Stimulated activated CD4-positive, alpha-beta T cell treated with anti-CD3 and anti-CD28 coated beads, TNF-alpha, amount 100 ng/mL, for 4 hours (primary cell): ENCODE measurements at places on chromosomes 4 and X.

- DNase-seq = no peak
Observed at GRCh38 chrX:39752815-39753214, 344.9 kb downstream of the BCOR start.

GRCh38 chr4:99149426-99150019 lies 5.4 kb upstream of the ADH4 start:
- DNase-seq = no peak

GRCh38 chr4:99156992-99157391 lies 12.9 kb upstream of the ADH4 start:
- DNase-seq = no peak

GRCh38 chr4:108270466-108271450 lies 102.0 kb upstream of the LEF1 start:
- no peak for DNase-seq

DNA sequence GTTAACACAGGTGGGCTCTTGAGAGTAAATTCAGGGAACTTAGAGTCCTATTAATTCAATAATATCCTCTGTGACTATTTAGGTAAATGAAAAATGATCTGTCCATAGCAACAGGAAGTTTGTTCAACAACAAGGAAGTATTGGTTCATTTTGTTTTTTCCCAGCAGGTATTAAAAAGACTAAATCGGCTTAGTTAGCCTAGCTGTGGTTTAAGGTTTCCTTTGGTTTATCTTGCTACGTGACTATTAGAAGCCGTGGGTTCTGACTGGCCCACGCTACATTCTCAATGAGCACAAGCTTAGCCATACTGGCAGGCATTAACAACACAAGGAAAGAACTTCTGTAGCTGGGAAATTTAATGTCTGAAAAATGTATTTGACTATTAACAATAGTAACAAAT lies 168.8 kb upstream of the HS3ST1 start:
- no peak for DNase-seq

DNA sequence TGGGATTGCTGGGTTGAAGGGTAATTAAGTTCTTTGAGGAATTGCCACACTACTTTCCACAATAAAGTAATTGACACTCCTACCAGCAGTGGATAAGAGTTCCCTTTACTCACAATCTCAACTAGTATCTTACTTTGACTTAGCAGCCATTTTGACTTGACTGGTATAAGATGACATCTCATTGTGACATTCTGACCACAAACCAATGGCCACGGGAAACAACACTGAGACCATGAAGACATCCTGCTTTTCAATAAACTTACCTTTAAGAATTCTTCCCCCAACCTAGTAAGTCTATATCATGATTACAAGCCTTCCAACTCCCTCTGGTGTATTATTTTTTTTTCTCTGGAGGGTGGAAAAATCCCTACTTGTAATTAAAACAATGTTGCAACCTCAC lies 66.9 kb upstream of the WDR1 start:
- no peak for DNase-seq

GRCh38 chr4:105241451-105241850 lies 94.8 kb downstream of the TET2 start:
- DNase-seq = no peak

GRCh38 chr4:155008389-155008788 lies 200.0 kb upstream of the NPY2R start:
- no peak for DNase-seq

- no peak for DNase-seq
Observed at GRCh38 chr4:118213101-118213500, 139.7 kb downstream of the PRSS12 start.

DNA sequence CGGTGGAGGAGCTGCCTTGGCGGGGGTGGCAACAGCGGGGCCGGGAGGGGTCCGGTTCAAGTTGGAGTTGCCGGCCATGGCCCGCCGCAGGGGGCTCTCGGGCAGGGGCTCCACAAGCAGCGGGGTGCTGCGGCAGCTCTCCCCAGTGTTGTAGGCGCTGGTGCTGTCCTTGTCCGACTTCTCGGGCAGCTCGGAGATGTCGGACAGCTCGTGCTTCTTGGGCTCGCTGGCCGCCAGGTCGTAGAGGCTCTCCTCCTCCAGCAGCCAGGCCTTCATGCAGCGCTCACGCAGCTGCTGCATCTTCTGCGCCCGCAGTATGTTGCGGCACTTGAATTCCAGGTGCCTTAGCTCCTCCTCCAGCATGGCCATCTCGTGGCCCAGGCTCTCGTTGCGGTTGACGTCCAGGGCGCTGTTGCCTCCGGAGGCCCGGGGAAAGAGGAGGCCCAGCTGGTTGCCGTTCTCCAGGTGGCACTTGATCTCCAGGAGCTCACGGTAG lies 9.7 kb downstream of the SSR4 start:
- DNase-seq = no peak

- no peak for DNase-seq
Observed at GRCh38 chr4:176981551-176981950, 188.8 kb upstream of the VEGFC start.

DNA sequence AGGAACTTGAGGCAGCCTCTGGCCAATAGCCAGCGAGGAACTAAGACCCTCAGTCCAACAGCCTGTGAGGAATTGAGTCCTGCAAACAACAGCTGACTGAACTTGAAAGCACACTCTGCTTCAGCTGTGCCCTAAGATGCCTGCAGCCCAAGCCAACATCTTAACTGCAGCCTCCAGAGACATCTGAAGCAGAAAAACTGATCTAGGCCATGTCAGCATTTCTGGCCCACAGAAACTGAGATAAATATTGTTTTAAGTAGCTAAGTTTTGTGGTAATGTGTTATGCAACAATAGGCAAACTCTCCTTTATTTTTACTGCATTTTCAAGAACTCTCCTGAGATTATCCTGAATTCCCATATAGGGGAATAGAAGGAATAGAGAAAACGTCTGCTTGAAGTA lies 24.4 kb upstream of the PIGA start:
- DNase-seq = no peak

DNA sequence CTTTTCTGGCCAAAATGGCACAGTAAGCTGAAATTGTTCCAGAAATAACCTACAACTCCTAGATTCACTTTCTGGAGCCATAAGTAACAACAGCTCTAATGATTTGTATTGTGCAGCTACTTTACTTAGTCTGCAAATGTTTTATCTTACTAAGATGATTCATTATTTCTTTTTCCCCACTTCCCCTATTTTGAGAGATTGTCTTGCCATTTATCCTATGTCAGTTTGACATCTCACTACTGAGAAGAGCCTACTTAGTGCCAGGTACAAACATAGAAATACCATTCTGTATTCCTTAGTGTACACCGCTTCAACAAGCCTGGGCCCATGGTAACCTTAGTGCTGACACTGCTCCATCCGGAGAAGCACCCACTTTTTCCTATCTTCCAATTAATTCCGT lies 13.8 kb upstream of the STK26 start:
- no peak for DNase-seq

DNA sequence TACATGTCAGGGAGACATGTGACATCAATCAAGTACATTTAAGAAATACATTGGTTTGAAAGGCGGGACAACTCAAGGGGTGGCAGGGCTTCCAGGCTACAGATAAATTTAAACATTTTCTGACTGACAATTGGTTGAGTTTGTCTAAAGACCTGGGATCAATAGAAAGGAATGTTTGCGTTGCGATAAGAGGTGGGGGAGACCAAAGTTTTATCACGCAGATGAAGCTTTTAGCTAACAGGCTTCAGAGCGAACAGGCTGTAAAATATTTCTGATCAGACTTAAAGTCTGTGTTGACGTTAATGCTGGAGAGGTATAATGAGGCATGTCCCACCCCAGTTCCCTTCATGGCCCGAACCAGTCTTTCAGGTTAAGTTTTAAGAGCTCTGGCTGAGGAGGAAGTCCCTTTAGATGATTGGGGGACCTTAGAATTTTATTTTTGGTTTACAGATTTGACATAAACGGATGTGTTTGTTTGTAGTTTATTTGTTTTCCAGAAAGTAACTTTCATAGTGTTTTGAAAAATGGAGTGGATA lies 346.7 kb upstream of the RASGEF1B start:
- DNase-seq = no peak

DNA sequence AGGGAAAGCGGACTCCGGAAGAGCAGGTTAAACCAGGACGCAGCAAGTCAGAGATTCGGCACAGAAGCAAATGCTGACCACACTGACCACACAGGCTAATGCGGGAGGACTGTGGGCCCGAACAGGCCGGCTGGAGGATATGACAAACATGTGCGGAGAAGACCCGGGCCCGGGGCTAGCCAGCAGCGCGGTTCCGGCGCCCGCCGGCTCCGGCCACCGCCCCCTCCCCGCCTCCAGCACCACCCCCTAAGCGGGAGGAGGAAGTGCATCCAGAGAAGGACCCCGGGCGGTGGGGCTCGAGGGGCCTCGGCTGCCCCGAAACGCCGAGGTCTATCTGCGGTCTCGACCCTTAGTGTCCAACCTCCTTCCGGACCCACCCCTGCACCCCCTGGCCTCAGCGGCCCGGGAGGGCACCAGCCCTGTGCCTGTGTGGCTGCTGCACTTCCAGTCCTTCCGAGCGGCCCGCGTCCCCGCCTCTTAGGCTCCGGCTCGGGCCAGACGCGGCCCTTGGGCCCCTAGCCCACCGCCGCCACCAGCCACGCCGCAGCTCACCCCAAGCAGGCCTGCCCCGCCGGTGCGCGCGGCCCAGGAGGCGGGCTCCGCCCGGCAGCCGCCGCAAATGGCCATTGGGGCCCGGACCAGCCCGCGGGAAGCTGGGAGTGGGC lies 2.1 kb downstream of the ELOVL6 start:
- DNase-seq = no peak

DNA sequence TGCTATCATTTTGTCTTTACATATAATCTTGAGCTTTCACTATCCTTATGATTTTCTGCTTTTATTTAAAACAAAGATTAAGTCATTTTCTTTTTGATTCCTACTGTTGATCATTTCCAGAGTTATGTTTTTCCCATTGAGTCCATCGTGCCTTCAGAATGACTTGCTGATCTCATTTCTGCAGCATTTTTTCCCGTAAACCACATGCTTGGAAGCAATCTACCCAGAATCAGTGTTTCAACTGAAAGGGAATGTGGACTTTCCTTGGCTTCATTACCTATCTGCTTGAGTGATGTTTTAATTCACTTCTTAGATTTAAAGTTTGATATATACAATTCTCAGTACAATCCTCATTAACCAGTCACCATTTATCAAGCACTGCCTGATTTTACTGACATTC lies 192.4 kb upstream of the FSTL5 start:
- DNase-seq = no peak
